Activated CD4-positive, alpha-beta T cell treated with anti-CD3 and anti-CD28 coated beads, Interleukin-2, Interleukin-4, amounts not matched to agents 100 ng/mL and 50 ng/mL, durations not matched to agents 16 hours and 8 hours (primary cell): ENCODE measurements at places on chromosomes 2 and 18.

DNA sequence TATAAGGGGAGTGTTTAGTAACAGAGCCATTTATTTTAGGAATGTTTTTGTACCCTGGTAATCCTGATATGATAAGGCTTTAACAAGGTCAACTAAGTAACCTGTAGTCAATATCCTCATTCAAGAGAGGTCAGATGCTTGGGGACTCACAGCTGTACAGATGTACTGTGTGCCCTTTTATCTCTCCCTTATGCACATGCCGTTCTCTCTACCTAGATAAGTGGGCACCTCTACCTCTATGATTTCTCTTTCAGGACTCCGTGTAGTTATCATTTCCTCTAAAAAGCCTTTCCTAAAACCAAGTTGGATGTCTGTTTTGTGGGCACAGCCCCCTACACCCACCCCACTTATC, 132.4 kb downstream of the BCL2 start:
- DNase-seq: no peak

DNA sequence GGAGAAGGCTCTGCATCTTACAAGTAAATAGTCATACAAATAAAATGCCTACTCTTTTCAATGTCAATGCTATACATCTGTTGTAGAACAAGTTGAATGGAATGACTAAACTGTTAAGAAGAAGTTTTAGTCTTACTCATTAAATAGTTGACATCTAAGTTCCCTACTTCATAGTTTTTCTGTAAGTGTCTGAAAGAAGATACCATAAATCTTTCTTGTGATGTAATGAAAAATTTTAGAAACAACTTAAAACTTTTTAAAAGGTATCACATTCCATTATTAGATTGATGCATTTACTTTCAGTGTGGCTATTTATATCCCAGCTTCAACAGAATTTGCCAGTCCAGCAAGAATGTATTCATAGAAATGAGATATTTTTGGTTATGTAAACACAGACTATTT, 185.2 kb upstream of the EPC2 start:
- DNase-seq: peak; percentile 30

GRCh38 chr18:32549248-32550110, 78.8 kb upstream of the GAREM1 start:
- peak; percentile 51 for DNase-seq

DNA sequence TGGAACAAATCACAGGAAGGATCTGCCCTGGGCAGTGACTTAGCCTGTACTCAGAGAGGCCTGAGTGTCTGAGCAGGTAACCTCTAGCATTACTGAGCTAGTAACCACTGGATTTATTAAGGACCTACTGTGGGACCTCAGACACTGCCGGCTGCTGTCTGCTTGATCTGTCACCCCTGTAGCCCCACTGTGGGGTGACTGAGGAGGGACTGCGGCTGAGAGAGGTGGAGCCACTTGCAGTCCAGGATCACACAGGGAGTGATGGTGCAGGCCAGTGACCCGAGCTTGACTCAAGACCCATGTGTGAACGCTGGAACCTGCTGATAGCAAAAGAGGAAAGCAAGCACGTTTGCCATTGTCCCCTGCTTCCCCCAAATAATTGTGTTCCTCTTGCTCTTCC, 15.6 kb downstream of the CHMP1B start:
- no peak for DNase-seq

DNA sequence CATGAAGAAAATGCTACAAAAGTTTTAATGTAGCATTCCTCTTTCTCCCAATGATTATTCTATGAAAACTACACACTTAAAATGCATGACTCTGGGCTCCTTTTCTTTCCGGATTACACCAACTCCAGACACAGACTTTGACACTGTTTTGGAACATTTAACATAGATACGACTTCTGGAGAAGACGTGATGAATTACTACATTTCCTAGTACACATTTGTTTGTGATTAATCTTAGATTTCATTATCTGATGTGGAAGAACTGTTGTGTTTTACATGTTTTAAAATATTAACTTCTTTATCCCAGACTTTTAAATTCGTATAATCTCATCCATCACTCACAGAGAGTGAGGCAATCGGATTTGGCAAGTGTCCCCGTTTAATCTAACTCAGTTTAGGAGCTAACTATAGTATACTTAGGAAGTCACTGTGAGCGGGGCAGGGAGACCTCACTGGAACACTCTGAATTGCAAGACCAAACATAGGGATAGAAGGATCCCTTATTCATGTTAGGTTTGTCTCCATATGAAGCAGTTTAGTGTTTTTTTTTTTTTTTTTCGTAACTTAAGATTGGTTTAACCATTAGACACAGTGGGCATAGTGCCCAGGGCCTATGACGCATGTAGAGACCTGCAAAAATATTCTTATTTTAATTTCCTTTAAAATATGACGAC, 66.7 kb downstream of the PDE1A start:
- DNase-seq: no peak

GRCh38 chr2:16126517-16127275, 186.3 kb downstream of the MYCN start:
- no peak for DNase-seq

DNA sequence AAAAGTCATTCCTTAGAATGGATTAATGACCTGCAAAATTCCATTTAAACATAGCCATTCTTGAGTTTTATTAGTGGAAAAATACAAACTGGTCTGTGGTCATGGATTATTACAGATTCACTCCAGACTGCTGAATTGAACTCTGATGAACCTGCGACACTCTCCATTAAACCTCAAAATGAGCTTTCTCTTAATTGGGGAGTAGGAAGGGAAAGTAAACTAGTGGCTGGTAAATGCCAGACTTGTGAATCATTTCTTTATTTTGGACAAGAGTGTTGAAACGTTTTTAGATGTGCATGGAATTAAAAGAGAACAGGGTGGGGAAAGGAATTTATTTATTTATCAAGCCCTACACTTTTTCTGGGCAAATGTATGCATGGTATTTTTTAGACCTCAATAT, 321.2 kb upstream of the FANCL start:
- DNase-seq: no peak

- no peak for DNase-seq
Observed at GRCh38 chr2:40251137-40251536, 200.8 kb downstream of the SLC8A1 start.
